ENCODE measurements at places on chromosomes 3 and 15.
A peak's percentile ranks its signal among the peaks of the same experiment; 100 is the strongest.

- no peak overlapping the region for H3K4me3 ChIP-seq
- DNase-seq, result no peak
- H3K4me1 ChIP-seq, result peaks cover under 1% of the 10 kb centered on the region
- no peak overlapping the region for H3K27ac ChIP-seq
Observed at GRCh38 chr15:67170143-67170925, 84.1 kb downstream of the AAGAB start.

DNA sequence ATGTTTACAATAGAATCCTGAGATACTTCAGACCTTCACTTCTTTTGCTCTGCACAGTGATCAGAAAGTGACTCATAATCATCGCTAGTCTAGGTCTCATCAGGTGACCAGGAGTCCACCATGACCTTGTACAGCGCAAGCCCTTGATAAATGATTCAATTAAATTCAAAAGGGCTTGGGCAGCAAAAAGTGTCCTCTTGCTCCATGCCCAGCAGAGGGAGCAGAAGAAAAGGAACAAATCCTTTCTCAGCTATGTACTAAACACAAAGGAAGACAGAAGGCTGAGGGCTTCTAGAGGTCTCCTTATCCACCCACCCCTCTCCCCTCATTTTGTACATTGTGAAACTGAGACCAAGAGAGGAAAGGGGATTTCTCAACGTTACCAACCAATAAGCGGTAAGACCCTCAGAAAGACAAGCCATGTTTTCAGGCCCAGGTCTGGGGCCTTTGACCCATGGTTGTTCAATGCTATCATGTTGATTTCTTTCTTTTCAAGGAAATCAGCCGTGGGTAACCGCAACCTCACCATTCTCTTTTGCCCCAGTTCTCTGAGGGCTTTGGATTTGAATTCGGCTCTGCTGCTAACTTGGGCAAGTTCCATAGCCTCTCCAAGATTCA, 74.8 kb downstream of the AQP9 start:
- H3K4me3 ChIP-seq, result no peak overlapping the region
- no peaks in the 10 kb centered on the region for H3K27me3 ChIP-seq
- DNase-seq, result no peak
- H3K36me3 ChIP-seq, result no peaks in the 10 kb centered on the region
- no peak overlapping the region for H3K27ac ChIP-seq

DNA sequence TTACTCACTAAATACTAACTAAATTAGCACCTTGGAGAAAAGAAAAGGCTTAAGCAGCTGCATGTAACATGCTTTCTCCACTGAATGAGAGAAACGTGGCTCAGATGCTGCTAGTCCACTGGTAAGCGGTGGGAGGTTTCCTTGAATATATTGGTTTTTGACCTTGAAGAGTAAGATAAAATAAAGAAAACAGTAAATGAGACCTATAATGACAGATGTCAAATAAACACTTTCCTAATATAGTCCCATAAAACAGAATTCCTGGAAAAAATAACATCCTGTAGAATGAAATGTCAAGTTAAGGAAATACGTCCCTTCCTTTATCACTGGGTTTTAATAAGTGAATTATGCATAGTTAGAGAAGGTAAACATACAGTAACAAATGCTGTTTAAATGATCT, 215.0 kb downstream of the DPH6 start:
- H3K4me3 ChIP-seq, result no peak overlapping the region
- H3K36me3 ChIP-seq, result no peaks in the 10 kb centered on the region
- H3K27me3 ChIP-seq, result no peaks in the 10 kb centered on the region
- no peak for DNase-seq

- no peaks in the 10 kb centered on the region for H3K36me3 ChIP-seq
- no peaks in the 10 kb centered on the region for H3K27me3 ChIP-seq
- no peaks in the 10 kb centered on the region for H3K4me1 ChIP-seq
- no peak overlapping the region for H3K27ac ChIP-seq
Observed at GRCh38 chr3:94336046-94336753, 273.3 kb downstream of the NSUN3 start.

DNA sequence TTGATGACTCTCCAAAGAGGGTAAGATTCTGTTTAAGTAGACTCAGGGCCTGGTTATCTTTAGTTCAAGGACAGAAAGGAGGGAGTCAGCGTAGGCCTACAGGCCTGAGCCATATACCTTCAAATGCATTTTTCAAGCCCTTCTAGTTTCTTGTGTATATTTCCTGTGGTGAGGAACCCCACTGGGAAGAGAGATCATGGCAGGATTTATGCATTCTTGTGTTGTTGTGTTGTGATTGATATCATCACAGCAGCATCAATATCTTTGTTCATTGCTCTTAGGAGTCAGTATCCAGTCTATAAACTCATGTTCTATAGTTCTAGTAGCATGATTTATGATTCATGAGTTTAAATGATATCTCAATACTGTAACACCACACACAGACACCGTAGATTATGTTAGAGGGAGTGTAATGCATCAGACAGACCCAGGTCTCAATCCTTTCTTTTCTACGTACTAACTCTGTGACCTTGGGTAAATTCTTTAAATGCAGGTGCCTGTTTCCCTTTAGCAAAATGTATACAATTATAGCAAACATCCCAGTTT, 427.5 kb downstream of the PDCD6IP start:
- no peaks in the 10 kb centered on the region for H3K36me3 ChIP-seq
- H3K4me1 ChIP-seq, result no peaks in the 10 kb centered on the region
- no peaks in the 10 kb centered on the region for H3K27me3 ChIP-seq
- no peak for DNase-seq
- H3K27ac ChIP-seq, result no peak overlapping the region
- no peak overlapping the region for H3K4me3 ChIP-seq

- no peak overlapping the region for H3K27ac ChIP-seq
- peaks cover 27% of the 10 kb centered on the region for H3K4me1 ChIP-seq
- H3K4me3 ChIP-seq, result no peak overlapping the region
- no peak for DNase-seq
- H3K36me3 ChIP-seq, result no peaks in the 10 kb centered on the region
- H3K27me3 ChIP-seq, result no peaks in the 10 kb centered on the region
Observed at GRCh38 chr3:11668243-11669235, 24.8 kb upstream of the VGLL4 start.

DNA sequence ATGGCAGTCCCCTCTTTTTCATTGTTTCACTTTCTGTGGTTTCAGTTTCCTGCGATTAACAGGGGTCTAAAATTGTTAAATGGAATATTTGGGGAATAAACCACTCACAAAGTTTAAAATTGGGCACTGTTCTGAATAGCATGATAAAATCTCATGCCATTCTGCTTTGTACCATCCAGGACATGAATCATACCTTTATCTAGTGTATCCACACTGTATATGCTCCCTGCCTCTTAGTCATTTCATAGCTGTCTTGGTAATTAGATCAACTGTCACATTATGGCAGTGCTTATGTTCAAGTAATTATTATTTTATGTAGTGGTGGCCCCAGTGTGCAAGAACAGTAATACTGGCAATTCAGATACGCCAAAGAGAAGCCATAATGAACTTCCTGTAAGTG, 734.5 kb downstream of the ZPLD1 start:
- no peaks in the 10 kb centered on the region for H3K4me1 ChIP-seq
- H3K27ac ChIP-seq, result no peak overlapping the region
- no peak for DNase-seq

DNA sequence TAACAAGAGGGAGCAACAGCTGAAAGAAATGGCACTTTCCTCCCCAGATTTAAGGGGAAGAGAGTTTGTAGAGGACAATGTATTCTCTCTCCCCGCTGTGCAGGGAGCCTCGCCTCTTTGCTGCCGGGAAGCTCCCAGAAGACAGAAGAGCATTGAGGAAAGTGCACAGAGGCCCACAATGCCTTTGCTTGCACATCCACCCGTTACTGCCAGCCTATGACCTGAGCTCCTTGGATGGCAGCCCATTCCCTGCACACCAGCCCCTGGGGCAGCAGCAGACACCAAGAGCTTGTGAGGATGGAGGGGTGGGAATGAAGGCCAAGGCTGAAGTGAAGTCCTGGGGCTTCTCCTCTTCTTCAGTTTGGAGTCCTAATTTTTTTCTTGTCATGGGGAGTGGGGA, 67.0 kb downstream of the CLDN11 start:
- H3K27ac ChIP-seq, result no peak overlapping the region
- no peaks in the 10 kb centered on the region for H3K27me3 ChIP-seq
- H3K4me3 ChIP-seq, result no peak overlapping the region
- H3K36me3 ChIP-seq, result no peaks in the 10 kb centered on the region
- H3K4me1 ChIP-seq, result no peaks in the 10 kb centered on the region
- DNase-seq, result no peak

- H3K4me3 ChIP-seq, result no peak overlapping the region
- no peak overlapping the region for H3K27ac ChIP-seq
- no peak for DNase-seq
- peaks cover 84% of the 10 kb centered on the region for H3K36me3 ChIP-seq
Observed at GRCh38 chr15:42691308-42691707, 45.6 kb downstream of the CDAN1 start.

- H3K4me3 ChIP-seq, result no peak overlapping the region
- no peak overlapping the region for H3K27ac ChIP-seq
- H3K4me1 ChIP-seq, result peaks cover 34% of the 10 kb centered on the region
Observed at GRCh38 chr3:195207056-195207455, 63.9 kb downstream of the XXYLT1 start.

GRCh38 chr3:36680952-36681351, 83.4 kb downstream of the DCLK3 start:
- H3K27ac ChIP-seq, result no peak overlapping the region
- H3K27me3 ChIP-seq, result no peaks in the 10 kb centered on the region
- H3K4me3 ChIP-seq, result no peak overlapping the region
- no peak for DNase-seq
- H3K36me3 ChIP-seq, result no peaks in the 10 kb centered on the region

- DNase-seq, result no peak
- H3K4me1 ChIP-seq, result peaks cover 32% of the 10 kb centered on the region
- H3K27ac ChIP-seq, result peak overlapping the region; percentile 99
- H3K4me3 ChIP-seq, result peak overlapping the region; percentile 96
- H3K27me3 ChIP-seq, result no peaks in the 10 kb centered on the region
Observed at GRCh38 chr3:159766563-159767185, 222.0 kb upstream of the IL12A start.

DNA sequence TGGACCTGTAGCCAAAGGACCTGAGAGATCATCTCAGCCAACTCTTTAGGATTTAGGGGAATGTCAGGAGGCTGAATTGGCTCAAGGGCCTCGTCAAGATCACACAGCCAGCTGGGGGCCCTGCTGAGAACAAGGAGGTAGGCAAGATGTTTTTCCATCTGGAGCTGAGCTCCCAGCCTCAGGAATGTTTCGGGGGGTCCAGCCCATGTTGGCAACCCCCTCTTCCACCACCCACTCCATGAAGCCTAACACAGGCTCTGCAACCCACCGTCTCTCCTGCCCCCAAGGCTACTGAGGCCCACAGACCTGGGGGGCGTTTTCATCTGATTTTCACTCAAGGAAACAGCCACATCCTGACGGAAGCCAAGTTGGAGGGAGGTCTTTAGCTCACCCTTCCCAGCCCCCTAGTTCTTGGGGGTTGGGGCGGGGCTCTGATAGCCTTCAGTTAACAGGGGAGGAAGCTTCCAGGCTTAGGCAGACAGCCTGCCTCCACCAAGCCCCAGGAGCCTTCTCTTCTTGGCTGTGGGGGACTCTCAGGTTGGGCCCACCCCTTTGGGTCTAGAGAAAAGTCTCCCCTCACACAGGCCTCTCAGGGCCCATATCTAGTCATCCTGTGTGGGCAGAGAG, 48.8 kb downstream of the EPHB3 start:
- no peak overlapping the region for H3K27ac ChIP-seq
- no peaks in the 10 kb centered on the region for H3K4me1 ChIP-seq
- H3K4me3 ChIP-seq, result no peak overlapping the region
- DNase-seq, result no peak
- H3K36me3 ChIP-seq, result no peaks in the 10 kb centered on the region

Data from heart left ventricle (tissue), 16 donors.